ENCODE measurements at places on chromosomes 12 and 14. TPM values are rescaled to one million over a fixed set of nuclear protein-coding genes. Genes with fewer than 3 reads are reported as not detected.

DNA sequence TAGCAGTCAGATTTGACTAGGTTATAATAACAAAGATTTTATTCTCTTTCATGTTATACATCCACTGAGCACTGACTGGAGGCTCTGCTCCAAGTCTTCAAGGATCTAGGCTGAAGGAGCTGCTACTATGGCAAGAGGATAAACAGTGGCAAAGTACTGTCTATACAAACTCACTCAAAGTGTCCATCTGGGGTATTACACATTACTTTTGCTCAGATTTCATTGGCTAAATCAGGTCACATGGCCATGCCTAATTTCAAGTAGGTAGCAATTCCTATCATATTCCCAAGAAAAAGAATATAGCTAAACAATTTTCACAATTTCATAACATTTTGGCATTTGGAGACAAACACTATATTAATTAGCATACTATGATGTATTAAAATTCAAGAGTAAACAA is 40.9 kb downstream of the CDK17 start:
- DNase-seq = no peak

- DNase-seq = no peak
These were observed 4.6 kb downstream of the RAPGEF3 start for GRCh38 chr12:47754126-47754525.

DNA sequence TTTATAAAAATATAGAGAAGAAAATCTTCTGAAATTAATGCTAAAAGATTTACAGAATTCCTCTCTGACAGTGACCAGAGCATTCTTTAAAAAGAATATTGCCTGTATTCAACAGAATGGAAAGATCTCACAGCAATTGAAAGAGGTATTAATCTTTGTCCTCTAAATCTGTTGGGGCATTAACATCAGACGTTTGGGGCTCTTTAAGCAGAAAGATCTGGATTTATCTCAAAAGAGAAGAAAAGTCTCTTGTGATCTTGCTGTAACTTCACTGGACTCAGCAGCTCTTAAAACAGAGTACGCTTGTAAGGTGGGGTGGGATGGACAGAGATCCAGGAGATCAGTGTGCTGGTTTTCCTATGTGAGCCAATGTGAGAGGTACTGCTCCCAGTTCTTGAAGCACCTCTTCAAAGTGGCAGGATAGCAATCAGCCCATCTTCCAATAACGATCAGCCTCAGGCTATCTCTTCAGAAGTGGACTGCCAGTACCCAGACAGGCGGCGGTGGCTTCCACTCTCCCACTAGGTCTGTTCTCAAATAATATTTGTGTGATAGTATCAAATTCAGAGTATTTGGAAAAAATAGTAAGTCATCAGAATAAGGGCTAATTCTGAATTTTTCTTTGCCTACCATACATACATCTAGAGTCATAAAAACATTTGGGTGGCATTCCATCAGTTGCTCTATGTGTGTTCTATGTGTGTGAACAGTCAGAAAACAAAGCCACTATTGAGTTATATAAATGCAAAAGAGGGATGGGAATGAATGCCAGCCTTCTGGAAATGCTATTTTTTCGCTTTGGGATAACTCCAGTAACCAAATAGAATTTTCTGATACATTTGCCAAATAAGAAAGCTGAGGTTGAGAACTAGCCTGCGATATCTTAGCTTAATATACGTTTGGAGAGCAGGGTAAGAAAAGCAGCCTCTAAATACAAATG is 237.4 kb upstream of the RGS6 start:
- no peak for DNase-seq

- DNase-seq = no peak
These were observed 25.6 kb upstream of the CABP1 start for GRCh38 chr12:120614848-120615247.

DNA sequence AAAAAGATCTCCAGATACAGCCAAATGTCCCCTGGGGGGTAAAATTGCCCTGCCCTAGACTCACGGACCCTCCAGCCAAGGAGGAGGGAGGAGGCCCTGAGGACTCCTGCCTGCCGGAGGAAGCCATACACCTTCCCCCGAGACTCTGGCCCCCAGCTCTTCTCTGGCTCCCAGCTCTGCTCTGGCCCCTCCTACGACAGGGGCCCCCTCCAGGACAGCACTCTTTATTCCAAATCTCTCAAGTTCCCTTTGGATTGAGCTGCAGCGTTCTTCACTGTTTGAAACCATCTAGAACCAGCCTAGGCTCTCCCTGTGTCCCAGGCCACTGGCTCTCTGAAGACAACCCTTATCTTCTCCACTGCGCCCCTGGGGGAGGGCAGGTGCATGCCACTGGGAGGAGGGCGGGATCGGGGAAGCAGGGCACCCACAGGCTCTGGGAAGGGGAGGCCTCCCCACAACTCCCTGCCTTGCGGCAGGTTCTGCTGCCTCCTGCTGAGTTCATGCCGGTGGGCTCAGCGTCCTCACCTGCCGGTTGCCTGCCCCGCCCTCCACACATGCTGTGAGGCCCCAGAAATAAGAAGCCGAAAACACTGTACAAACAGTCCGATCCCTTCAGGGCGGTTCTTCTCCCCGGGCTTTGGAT is 112.7 kb downstream of the DICER1 start:
- no peak for DNase-seq

GRCh38 chr12:26086936-26087335 is 37.9 kb downstream of the BHLHE41 start:
- no peak for DNase-seq

- DNase-seq = no peak
These were observed 637 bp downstream of the ACVRL1 start for GRCh38 chr12:51907856-51908425.

DNA sequence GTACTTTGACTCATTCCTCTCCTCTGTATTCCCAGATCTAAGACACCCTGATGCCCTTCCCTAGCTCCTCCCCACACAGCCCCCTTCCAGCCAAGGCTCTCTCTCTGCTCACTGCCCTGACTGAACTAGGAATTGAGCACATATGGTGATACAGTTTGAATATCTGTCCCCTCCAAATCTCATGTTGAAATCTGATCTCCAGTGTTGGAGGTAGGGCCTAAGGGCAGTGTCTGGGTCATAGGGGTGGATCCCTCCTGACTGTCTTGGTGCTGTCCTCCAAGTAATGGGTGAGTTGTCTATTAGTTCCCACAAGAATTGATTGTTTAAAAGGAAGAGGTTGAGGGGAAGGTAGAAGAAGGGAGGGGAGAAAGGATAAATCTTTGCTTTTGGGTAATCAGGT is 17.4 kb downstream of the CMKLR1 start:
- DNase-seq = no peak

DNA sequence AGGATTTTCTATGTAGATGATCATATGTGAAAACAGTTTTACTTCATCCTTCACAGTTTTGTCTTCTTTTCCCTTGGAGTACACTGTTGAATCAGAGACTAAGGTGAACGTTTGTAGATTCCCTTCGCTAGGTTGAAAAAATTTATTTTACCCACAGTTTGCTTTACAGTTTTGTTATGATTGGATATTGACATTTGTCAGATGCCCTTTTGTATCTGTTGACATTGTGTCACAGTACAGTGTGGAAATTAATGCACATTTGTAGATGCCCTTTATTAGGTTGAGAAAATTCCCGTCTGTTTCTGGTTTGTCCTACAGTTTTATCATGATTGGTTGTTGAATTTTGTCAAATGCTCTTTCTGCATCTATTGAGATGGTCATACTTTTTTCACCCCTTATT is 13.3 kb downstream of the G2E3 start:
- no peak for DNase-seq

DNA sequence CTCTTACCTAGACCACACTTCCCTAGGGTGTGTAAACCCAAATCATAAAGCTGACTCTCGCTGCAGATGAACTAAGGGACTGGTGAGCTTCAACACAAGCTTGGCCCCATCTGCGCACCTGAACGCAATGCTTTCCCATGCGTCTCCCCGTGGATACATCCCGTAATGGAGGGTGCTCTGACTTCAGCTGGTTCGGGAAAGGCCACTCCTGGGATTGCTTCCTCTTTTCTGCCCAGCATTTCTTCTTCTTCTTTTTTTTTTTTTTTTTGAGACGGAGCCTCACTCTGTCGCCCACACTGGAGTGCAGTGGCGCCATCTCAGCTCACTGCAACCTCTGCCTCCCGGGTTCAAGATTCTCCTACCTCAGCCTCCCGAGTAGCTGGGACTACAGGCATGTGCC is 27.7 kb upstream of the ETFBKMT start:
- no peak for DNase-seq

DNA sequence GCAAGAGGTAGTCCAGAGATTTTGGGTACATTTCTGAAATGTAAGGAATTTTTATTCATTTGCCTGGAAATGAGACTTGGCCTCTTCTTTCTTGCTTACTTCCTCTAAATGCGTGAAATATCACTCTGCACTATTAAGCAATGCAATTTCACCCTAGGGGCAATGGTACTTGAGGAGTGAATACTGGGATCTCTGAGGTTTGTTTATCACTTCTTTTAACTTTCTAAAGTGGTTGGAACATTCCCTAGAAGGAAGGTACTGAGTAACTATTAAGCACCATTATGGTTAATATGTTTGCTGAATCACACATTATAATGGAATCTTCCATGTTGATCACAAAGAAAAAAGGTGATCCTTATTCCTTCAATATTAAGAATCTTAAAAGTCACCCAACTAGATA is 120.9 kb upstream of the CAND1 start:
- DNase-seq = no peak

DNA sequence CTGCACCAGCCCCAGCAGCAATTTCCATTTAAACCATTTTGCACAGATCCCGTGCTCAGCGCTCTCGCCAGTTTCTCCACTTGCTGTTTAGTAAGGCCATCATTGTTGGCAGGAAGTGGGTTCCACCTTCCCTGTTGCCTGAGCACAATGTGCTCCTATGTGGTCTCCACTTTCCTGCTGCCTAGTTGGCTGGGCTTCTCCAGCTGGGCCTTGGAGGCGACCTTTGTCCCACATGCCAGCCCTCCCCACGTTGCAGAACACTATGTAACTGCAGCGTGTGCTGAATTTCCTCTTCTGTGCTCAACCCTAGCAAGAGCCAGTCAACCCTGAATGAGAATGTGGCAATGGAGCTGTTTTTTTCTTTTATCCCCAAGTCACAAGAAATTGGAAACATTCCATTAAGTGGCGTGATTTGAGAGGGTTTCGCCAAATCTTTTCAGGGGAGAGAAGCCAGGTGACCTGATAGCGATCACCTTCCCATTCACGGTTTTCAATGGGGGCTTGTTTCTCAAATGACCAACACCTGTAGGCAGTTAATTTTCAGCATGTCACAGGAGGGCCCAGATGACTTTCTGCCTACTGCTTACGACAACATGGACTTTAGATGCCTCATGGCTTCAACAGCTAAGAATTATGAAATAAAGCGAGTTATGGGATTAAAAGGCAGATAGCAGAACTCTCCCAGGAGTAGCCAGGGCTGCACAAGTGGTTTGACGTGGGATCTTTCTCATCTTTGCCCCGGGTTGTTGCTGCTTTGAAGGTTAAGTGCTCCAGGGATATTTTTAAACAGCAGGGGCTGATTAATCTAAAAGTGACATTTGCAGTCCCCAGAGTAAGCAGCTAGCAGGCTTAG is at the start of gene ACACB:
Gene ACACB (plus strand): TSS at position 830 of the 853 bp plus-strand sequence. CDS start 22,819 bp downstream, outside the sequence.
- no peak for DNase-seq

GRCh38 chr14:90506748-90507147 is 109.9 kb downstream of the CALM1 start:
- no peak for DNase-seq

- no peak for DNase-seq
These were observed 398.9 kb upstream of the CCDC196 start for GRCh38 chr14:66087231-66087630.

DNA sequence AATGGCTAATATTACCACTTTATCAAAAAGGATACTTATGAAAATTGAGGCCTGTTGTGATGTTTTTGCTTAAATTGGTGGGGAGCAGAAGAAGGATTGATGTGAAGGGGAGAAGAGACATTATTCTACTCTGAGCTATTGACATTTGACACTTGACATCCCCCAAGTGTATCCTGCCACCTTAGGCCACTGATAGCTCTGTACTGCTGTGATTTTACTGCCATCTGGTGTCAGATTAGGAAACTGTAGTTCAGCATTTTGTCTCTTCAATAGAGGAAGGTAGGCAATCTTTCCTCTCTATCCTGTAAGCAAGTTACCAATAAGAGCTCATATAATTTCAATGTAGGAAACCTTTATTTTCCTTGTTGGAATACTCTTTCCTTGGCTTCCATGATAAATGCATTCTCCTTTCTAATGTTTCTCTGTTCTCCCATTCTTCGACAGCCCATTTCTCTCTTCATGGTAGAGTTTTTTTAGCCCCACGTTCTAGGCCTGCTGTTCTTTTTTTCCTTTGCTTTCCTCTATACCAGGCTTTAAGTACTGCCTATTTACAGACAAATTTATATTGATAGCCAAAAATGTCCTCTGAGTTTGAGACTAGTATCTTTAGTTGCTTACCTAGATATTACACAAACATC is 46.3 kb downstream of the PPHLN1 start:
- no peak for DNase-seq

DNA sequence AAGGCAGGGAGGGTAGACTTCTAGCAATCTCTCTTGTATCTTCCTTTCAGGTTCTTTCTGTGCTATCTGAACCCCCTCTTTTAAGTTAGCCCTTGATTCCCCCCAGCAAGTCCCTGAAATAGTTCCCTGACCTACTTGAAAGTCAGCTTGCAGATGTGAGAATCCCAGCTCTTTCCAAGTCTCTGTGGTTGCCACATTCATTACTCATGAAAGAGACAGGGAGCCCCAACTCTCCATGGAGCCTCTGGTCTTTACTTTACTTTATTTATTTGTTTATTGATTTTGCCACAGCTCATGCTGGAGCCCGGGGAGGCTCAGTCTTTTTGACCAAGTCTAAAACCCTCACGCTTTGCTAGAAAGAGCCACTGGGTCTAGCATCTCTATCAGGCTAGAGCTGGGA is 193.6 kb upstream of the FAR2 start:
- DNase-seq = no peak

- no peak for DNase-seq
These were observed 233.2 kb upstream of the BTG1 start for GRCh38 chr12:92378682-92379479.

DNA sequence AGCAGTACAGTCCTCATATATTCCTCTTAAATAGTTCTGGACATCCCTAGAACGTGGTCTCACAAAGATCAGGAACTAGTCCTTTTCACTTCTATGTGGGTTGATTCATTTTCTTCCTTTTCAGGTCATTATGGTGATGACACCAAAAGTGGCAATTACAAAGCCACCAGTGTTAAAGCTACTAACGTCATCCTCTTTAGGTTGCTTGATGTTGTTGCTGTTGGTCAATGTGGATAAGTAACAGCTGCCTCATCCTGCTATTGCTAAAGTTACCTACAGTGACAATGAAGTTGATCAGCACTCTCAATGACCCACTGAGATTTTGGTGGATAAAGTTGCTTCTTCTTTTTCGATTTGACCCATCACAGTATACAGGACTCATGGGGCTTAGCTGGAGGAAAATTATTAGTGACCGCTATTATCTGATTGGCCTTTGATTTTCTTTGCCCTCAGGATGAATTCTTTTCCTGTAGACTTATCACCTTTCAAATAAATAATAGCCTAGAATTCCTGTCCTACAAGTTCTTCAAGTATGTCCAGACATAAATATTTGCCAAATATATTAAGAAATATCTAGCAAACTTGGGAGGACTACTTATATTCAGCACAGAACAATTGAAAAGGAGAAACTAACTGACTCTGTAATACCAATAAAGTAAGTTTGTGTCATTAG is 54.0 kb upstream of the ATP2B1 start:
- DNase-seq = no peak

- DNase-seq = no peak
These were observed 51.5 kb upstream of the FOXN3 start for GRCh38 chr14:89468566-89468965.

GRCh38 chr12:5317556-5317955 is 114.4 kb upstream of the NTF3 start:
- no peak for DNase-seq

Gene AKAP5
- total RNA-seq = 4.3 TPM

Gene AHNAK2
- total RNA-seq = not detected

Gene OR4E2
- total RNA-seq = not detected

Gene PLCZ1
- total RNA-seq = not detected

Gene CEBPE
- 0.17 TPM for total RNA-seq

Gene ASIC1
- not detected for total RNA-seq
